ENCODE measurements at places on chromosomes 4 and X.

- DNase-seq: no peak
Measured at GRCh38 chr4:149518471-149518870, 297.2 kb downstream of the IQCM start.

DNA sequence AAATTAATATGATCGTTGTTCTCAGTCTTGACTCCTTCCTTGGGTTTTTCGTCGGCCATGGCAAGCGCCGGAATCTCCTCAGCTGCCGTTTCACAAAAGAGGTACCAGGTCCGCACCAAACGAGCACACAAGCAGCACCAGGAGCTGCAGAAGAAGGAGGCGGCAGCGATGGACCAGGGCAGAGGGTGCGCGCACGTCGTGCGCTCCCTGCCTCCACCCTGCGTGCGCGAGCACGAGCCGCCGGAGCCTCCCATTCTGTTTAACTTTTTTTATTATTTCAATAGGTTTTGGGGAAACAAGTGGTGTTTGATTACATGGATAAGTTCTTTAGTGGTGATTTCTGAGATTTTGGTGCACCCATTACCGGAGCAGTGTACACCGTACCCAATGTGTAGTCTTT is 158.2 kb downstream of the PLS3 start:
- no peak for DNase-seq

- no peak for DNase-seq
Measured at GRCh38 chrX:11050013-11050412, 61.1 kb upstream of the HCCS start.

GRCh38 chrX:107747596-107748161 is 27.9 kb downstream of the TSC22D3 start:
- no peak for DNase-seq

DNA sequence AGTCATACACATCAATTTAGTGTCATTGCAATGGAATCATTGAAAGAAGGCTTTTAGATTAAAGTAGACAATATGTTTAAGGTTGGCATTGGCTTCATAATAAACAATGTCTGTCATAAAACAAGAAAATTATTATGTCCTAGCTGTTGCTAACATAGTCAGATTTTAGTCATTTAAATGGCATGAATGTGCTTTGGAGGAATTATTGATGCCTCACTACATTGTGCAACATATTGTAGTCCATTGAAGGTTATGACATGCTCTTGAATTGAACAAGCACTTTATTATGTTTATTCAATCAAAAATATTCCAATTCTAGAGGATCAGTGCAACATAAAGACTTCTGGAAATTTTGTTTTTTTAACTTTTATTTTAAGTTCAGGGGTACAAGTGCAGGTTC is 489.8 kb upstream of the AMOT start:
- DNase-seq: no peak

DNA sequence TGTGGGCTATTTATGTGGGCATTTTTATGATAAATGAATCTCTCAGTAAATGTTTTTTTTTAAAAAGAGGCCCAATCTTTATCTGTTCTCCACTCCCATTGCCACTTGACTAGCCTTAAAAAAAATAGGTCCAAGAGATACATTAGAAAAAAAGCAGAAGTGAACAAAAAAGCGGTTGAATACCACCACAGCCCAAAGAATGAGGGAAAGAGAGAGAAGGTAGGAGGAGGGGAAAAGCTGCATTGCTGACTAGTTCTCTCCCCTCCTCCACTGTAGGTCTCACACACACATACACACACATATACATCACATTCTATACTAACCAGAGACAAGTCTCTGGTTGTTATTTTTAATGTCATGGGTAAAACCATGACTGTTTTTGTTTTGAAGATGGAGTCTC is 95.8 kb upstream of the IL13RA1 start:
- no peak for DNase-seq

- DNase-seq: no peak
Measured at GRCh38 chr4:78337244-78338020, 214.1 kb upstream of the ANXA3 start.

DNA sequence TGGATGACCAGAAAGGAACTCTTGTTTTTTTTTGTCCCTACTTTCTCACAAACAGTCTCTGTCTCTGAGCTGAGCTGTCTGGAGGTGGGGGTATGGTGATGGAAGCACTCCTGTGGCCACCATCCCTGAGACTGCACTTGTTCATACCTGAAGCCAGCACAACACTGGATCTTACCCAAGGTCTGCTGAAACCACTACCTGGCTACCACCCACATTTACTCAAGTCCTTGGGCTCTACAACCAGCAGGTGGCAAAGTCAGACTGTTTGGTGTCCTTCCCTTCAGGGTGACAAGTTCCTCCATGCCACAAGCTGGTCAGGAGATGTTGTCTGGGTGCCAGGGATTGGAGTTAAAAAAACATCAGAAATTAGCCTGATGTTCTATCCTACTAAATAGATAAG is 89.7 kb downstream of the NEXMIF start:
- DNase-seq: no peak

DNA sequence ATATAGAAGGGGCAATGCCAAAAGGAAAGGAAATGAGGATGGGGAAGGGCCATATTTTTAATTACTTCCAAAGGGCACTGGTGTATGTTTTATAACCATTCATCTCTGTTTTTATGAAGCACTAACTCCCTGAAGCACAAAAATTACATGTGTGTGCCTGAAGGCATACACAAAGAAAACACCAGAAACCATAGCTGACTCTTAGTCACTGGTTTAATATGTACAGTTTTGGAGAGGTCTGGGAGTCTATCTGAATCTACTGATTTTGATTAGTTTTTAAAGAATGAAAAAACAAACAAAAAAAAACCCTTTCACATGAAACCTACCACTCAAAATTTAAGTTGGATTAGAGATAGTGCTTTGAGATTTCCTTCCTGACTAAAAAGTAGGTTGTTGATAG is 438.7 kb downstream of the RPA4 start:
- DNase-seq: no peak

DNA sequence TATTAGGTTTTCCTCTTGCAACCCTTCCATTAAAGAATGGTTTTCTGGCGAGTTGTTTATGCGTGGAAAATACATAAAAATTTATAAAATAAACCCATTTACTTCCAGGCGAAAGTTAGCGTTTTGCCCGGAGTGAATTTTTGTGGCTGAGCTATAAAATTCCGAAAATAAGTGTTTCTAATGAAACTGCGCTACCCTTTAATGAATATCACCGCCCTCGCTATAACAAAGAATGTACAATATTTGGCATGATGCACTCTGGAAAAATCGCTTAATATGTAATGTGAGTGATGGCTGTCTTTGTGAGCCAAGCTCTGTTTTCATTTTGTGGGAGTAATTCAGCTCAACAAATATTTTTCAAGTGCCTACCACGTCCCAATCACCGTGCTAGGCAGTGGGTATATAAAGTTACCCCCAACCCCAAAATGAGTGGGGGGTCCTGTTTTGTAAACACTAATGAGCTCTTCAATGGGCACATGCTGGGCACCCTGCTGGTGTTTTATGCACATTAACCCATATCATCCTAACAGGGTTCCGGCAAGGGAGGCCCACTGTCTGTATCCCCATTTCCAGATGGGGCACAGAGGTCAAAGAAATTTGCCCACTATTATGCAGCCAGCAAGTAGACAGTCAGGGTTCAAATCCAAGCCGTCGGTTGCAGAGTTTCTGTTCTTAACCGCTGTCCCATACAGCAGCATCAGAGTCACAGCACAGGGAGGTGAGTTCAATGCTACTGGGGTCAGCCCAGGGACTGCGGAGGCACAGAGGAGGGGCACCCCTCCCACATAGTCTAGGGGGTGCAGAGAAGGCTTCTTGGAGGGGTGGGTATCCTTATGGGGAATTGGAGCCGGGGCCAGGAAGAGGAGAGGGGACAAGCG is 65.7 kb upstream of the STX18 start:
- DNase-seq: no peak

GRCh38 chr4:147725673-147726072 is 6.2 kb upstream of the ARHGAP10 start:
- DNase-seq: no peak

- no peak for DNase-seq
Measured at GRCh38 chrX:106903856-106904528, 851 bp upstream of the RIPPLY1 start.

DNA sequence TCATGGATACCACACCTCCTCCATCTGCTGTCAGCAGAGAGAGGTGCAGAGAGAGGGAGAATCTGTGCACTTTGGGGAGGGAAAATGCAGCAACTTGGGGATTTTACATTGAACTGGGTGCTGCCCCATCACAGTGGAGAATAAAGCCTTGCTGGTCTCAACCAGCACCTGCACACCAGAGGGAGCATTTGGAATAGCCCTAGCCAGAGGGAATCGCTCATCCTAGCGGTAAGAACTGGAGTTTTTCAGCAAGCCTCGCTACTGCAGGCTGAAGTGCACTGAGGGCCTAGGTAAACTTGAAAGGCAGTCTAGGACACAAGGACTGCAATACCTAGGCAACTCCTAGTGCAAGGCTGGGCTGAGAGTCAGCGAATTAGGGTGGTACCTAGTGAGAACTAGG is 148.7 kb downstream of the KDR start:
- no peak for DNase-seq

- no peak for DNase-seq
Measured at GRCh38 chr4:41050880-41051775, 163.2 kb downstream of the APBB2 start.

DNA sequence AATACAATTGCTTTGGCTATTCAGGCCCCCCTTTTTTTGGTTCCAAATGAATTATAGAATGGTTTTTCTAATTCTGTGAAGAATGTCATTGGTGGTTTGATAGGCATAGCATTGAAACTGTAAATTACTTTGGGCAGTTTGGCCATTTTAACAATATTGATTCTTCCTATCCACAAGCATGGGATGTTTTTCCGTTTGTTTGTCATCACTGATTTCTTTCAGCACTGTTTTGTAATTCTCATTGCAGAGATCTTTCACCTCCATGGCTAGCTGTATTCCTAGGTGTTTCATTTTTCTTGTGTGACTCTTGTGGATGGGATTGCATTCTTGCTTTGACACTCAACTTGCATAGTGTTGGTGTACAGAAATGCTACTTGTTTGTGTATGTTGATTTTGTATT is 33.0 kb downstream of the ADH6 start:
- no peak for DNase-seq

DNA sequence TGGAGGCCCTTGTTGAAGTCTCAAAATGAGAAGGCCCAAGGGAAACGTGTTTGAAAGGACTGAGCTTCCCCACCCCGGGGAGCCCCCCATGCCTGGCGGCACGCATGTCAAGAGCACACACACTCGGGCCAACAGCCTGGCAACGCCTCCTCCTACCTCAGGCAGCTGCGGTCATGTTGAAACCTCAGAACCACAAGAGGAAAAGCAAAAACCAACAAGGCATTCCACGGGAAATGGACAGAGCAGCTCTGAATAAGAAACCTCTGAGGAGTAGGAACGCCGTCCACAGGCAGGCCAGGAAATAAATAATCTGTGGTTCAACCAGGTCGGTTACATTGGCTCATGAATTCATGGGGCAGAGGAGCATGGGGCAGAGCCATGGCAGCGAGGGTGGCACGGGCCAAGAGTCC is 95.7 kb upstream of the AFAP1 start:
- no peak for DNase-seq

- no peak for DNase-seq
Measured at GRCh38 chr4:8729408-8730149, 137.0 kb downstream of the CPZ start.

- no peak for DNase-seq
Measured at GRCh38 chr4:3250956-3251690, 2.2 kb downstream of the MSANTD1 start.

DNA sequence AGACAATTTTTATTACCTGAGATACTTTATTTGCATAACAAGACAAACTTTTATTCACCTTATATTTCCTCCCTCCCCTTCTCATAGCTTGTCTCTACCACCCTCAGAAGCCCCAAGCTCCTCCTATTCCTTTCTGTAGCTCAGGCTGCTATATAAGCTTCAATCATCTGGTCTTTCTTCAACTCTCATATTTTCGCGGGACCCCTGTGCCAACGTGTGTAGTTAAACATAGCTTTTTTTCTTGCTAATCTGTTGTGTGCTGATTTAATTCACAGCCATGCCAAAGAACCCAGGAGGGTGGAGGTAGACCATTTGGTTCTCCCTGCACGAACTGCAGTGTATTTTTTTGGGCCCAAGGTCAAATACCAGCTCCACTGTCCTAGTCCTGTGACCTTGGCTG is 21.1 kb upstream of the CD38 start:
- DNase-seq: no peak

- DNase-seq: no peak
Measured at GRCh38 chr4:56863441-56864139, 42.1 kb upstream of the SPINK2 start.

DNA sequence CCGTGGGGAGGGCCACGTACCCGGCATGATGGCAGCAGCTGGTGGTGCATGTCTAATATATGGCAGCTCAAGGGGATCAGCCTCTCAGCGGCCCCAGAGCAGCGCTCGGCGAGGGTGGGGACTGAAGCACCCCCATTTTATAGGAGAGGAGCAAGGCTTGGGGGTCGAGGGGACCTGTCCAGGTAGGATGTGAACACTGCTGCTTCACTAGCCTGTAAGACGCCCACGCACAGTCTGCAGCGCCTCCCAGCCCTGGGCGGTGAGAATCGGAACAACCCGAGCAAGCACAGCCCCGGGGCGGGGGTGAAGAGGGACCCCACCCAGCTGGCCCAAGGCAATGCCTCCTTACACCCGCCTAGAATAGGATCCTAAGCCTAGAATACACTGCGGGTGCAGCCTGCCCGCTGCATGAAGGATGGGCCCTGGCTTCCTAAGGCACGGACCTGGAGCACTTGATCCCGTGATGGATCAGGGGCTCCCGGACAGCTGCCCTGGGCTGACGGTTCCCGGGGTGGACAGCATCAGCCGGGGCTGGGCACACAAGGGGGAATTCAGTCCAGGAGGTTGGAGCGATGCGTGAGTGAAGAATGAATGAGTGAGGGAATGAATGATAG is 17.6 kb downstream of the ADRA2C start:
- no peak for DNase-seq

DNA sequence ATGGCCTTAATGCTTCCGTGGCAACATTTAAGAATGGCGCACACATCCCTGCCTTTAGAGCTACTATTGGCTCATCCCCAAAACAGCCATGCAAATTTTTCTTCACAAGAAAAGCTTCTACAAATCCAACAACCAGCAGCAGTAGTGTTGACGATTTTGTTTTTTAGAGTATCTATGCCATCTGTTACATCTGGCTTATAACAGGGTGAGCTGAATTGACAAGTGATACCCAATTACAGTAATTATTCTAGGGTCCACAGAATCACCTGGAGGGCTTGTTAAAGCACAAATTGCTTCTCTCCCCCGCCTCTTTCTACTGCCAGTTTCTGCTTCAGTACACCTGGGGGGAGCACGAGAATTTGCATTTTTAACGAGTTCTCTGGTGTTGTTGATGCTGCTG is 34.1 kb downstream of the DCHS2 start:
- no peak for DNase-seq

DNA sequence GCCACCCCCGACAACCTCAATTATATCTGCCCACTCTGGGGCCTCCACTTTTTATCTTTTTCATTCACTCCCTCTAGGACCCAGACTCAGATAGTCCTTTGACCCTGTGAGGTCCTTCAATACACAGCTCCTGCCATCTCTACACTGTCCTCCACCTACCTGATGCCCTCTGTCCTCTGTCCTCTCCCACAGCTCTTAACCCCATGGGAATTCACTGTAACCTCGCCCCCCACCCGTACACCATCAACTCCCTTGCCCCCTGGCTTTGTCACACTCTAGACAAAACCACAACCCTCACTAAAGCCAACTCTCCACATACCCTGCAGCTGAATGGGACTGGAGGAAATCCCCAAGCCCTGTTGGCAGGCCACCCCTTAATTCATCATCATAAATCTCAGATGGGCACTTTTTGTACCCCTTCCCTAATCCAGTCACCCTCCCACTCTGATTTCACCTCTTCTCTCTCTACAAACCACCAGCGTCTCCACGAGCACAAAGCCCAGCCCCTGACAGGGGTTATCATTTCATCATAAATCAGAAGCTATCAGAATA is 52.3 kb upstream of the ENPP6 start:
- no peak for DNase-seq

Data from AG04450 (cell line).